ENCODE measurements at places on chromosomes 11 and 22.

GRCh38 chr11:46553814-46554212, 40.0 kb downstream of the AMBRA1 start:
- DNase-seq = no peak

DNA sequence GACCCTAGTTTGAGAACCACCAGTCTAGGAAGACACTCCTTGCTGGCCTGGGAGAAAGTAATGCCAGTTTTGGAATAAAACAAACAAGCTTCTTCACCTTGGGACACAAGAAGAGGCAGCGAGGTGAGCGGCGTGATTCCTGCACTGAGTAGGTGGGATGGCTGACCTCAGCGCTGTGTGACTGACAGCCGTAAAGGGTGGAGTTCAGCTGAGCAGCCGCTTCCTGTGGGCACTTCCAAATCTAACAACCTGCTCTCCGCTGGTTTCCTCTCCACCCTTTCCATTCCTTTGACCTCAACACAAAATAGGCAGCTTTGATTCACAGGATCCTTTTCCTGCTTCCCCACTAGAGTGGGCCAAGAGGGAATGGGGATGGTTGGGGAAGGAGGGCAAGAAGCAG, 45.8 kb downstream of the PC start:
- no peak for DNase-seq

DNA sequence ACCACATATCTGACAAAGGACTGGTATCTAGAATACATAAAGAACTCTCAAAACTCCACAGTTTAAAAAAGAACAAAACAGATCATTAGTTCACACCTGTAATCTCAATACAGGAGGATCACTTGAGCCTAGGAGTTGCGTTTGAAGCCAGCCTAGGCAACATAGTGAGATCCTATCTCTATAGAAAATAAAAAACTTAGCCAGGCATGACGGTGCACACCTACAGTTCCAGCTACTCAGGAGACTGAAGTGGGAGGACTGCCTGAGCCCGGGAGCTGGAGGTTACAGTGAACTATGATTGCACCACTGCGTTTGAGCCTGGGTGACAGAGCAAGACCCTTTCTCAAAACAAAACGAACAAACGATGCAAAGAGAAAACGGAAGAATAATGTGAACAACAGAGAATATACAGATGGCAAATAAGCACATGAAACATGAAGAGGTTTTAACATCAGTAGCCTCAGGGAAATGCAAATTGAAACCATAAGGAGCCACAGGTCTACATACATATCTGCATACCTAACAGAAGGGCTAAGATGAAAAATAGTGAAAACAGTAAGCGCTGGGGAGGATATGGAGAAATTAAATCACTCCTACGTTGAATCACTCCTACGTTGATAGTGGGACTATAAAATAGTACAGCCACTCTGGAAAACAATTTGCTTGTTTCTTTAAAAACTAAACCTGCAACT, 70.7 kb downstream of the DGCR2 start:
- DNase-seq = no peak

DNA sequence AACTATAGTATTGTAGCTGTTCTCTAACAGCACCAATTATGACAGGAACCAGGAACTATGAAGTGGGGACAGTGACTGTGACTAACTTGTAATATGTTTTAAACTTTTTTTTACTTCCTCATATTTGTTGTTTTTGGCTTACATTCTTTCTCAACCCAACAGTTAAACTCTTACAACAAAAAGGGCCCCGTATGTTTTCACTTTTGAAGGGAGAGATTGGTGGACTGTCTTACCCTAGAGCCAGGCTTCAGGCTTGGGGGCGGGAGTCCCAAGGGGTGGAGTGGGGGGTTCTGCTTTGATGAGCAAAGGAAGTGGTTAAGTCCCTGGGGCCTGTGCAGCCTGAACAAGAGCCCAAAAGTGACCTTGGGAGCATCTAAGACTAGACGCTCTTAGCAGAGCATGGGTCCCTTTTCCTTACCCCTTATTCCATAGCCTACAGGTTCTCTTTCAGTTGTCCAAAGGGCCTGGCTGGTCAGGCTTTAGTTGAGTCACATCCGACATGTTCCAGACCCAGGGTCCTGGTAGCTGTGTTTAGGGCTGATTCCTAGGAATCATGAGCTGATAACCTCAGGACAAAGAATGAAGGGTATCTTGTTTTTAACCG, 38.8 kb downstream of the STIM1 start:
- no peak for DNase-seq

DNA sequence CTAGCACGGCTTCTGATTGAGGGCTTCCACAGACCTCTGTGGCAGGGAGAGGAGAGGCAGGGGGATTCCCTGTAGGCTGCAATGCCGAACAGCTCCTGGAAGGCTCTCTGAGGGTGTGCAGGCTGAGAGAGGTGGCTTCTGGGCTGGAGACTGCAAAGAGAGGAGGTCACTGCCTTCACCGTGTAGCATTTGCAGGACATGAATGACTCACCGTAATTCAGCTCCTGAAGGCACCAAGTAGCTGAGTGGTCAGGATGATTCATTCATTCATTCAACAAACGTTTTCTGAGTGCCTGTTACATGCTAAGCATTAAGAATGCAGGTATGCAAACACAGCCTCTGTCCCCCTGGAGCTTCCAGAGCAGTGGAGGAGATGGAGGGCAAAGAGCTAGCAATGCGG, 18.0 kb upstream of the EIF3D start:
- no peak for DNase-seq

DNA sequence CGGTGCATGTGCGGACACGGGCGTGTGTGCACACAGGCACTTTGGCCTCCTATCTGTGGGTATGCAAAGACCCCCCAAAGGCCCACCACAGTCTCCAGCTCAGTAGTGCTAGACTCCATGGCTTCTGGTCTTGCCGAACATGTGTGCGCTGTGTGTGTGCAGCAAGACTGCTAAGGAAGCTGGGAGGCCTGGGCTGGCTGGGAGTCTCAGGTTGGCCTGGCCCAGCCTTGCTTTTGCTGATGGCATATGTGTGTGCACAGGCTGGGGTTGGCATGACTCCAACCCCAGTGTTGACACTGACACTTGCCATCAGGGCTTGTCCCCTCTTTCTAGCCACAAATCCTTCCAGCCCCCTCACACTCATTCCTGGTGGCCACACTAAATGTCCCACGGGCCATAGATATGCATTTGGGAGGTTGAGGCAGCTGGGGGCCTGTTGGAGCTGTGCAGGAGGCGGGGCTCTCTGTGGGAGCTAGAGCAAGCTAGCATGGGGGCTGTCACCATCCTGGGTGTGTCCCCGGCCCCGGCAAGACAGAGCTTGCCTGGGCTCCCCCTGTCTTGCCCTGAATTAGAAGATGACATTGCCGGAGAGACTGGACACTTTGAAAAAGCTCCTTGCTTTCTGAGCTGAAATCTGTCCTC, 60.9 kb upstream of the NECTIN1 start:
- DNase-seq = no peak

GRCh38 chr11:76885390-76886097, 24.8 kb downstream of the ACER3 start:
- no peak for DNase-seq

DNA sequence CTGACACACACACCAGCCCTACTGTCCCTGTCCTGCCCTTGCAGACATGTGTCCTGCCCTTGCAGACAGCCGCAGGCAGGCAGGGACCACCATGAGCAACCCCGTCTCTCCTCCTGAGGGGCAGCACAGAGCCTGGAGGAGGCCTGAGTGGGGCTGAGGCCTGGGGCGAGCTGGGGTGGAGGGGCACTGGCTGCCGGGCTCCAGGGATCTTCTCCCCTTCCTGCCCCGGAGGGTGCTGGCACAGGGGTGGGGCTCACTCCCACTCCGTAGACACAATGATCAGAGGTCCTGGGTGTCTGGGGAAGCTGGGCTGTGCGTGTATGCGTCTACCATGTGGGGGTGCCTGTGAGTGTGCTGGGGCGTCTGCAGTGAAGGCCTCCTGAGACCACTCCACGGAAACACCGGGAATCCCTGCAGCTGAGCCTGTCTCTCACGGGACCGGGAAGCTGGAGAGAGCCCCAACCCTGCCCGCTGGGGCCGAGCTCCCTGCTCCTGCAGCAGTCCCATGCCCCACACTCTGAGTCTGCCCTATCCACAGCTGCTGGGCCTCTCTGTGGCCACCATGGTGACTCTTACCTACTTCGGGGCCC, 588 bp downstream of the TSPAN32 start:
- no peak for DNase-seq

GRCh38 chr11:84256618-84257017, 970.5 kb upstream of the CCDC90B start:
- DNase-seq = no peak

GRCh38 chr11:32343325-32344008, 91.9 kb downstream of the WT1 start:
- DNase-seq = no peak

DNA sequence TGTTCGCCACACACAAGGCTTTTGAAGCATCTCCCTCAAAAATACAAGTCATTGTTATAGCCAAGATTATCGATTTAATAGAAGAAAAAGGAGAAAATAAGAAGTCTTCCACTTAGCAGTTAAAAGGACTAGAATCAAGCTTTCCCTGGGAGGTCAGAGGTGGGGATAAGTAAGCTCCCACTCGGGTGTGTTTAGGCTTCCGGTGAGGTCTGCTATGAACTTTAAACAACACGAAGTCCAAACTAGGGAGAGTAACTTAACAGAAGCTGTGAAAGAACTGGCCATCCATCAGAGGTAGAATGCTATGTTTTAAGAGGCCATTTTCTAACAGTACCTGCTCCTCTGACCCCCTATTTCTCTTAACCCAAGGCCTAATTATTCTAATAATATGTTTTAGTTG, 91.4 kb upstream of the APOA1 start:
- DNase-seq = no peak

DNA sequence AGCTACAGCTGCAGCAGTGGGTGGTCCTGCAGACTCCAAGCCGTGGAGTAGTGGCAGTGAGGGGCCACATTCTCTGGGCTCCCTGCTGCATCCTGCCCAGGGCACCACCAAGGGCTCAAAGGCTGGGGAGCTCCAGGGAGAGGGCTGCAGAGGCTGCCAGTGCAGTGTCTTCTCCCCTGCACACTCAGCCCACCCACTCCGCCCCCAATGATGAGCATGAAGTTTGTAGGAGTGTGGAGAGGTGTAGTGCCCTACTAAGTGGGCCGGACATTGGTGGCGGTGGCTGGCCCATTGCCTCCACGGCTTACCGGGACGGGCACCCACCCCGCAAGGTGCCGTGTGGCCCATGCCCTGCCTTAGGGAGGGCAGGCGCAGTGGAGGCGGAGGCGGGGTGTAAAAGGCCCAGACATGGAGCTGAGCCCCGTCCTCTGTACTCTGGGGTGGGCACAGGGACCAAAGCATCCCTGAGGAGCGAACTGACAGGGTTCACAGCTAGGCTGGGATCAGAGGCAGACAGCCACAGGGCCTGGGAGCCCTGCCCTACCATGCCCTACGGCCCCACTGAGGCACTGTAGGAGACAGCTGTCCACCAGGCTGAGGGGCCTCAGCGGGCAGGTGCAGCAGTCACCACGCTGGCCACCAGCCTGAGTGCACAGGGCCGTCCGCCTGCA, 18.9 kb downstream of the ARVCF start:
- no peak for DNase-seq

DNA sequence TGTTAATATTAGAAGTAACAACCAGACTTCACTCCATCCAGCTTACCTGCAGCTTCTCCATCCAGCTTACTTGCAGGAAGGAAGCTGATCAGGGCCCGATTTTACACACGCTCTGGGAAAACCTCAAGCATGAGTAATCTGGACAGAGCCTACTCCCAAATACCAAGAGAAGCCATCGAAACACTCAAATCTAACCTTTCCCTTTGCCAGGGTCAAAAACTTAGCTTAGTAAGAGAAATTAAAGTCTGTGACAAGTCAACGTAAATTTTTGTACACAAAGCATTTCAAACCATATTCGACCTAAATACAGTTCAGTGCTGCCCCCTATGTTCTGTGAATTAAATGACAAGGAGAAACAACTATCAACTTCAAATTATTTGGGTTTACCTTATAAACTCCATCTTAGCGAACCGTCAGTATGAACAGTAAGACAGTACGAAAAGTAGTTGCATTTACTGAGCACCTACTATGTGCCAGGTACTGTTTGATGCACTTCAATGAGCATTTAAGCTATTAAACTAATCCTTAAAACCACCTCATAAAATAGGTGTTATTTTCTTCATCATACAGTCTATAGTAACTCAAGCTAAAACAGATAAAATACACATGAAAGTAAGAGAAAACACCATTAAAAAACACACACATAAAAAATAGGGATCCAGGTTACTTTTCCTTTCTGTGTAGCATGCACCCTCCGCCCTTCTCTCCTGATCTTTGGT, 36.9 kb downstream of the ARFGAP3 start:
- DNase-seq = no peak

- no peak for DNase-seq
These were observed 14.4 kb downstream of the DCDC1 start for GRCh38 chr11:31355131-31355530.

DNA sequence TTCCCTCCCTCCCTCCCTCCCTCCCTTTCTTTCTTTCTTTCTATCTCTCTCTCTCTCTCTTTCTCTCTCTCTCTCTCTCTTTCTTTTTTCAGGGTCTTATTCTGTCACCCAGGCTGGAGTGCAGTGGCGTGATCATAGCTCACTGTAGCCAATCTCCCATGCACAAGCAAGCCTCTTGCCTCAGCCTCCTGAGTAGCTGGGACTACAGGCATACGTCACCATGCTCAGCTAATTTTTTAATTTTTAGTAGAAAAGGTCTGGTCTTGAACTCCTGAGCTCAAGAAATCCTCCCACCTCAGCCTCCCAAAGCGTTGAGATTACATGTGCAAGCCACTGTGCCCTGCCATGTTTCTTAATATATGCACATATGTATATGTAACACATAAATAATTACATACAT, 19.0 kb downstream of the TSKU start:
- no peak for DNase-seq

DNA sequence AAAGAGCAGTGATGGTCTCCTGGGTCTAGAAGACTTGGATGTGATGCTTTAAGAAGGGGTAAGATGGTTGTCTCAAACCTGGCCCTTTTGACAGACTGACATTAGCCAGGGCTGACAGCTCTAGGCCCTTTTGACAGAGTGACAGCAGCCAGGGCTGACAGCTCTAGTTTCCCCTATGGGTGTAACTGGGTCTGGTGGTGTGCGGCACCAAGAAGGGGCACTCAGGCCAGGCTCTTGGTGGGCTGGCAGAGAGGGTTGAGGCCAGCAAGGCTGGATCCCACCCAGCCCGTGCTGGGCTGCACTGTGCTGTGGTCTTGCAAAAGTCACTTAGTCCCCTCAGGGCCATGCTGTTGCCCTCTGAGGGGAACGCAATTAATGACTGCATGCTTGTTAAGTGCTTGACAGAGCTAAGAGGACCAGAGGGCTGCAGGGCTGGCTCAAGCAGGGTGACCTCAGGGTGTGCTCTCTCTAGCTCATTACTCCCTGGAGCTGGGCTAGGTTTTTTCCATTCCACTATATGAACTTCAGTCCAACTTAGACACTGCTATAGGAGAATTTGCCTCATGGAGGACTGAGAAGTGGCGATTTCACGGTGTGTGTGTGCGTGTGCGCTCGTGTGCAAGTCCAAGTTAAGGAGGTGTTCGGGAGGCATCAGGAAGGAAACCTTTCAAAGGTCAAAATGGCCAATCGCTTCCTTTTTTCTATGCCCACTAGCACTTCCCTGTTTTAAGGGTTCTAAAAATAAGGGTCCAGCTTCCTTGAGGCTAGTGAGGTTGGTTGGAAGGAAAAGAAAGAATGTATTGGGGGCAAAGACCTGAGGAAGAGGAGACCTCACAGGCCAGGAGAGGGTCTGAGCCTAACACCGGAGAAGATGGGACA, 4.4 kb downstream of the UBASH3B start:
- no peak for DNase-seq
